ENCODE measurements at places on chromosomes 1 and 21.

- H3K4me1 ChIP-seq: peaks cover 20% of the 10 kb centered on the region
- no peak overlapping the region for H3K27ac ChIP-seq
- H3K27me3 ChIP-seq: no peaks in the 10 kb centered on the region
- H3K36me3 ChIP-seq: no peaks in the 10 kb centered on the region
- no peak for DNase-seq
- H3K4me3 ChIP-seq: no peak overlapping the region
Measured at GRCh38 chr1:226310637-226311195, 1.8 kb upstream of the LIN9 start.

GRCh38 chr1:22105611-22106207 is 37.2 kb downstream of the WNT4 start:
- no peaks in the 10 kb centered on the region for H3K4me1 ChIP-seq
- no peaks in the 10 kb centered on the region for H3K27me3 ChIP-seq
- H3K4me3 ChIP-seq: no peak overlapping the region

DNA sequence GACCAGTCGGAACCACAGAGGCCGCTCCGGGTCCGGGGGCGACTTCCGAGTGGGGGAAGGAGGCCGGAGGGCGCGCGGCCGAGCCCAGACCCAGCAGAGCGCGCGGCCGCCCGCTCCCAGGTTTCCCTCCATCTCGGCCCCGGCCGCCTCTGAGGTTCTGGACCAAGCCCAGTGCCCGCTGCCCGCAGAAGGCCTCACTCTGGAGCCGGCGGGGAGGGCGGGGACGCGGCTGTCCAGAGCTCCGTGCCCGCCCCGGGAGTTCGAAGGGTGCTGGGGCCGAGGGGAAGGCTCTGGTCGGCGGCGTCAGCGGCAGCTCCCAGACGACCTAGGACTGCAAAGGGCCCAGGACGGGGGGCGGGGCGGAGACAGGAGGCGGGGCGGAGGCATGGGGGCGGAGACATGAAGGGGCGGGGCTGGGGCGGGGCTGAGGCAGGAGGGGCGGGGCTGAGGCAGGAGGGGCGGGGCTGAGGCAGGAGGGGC is 48.0 kb upstream of the SLC19A1 start:
- DNase-seq: no peak
- peak overlapping the region; percentile 69 for H3K4me3 ChIP-seq
- H3K27ac ChIP-seq: no peak overlapping the region
- H3K4me1 ChIP-seq: peaks cover 5% of the 10 kb centered on the region
- no peaks in the 10 kb centered on the region for H3K27me3 ChIP-seq

- no peak overlapping the region for H3K4me3 ChIP-seq
- H3K27ac ChIP-seq: no peak overlapping the region
- DNase-seq: no peak
- peaks cover 42% of the 10 kb centered on the region for H3K4me1 ChIP-seq
Measured at GRCh38 chr1:209646558-209646957, 5.7 kb downstream of the LAMB3 start.

GRCh38 chr21:33849834-33850233 is 65.8 kb downstream of the ATP5PO start:
- no peaks in the 10 kb centered on the region for H3K36me3 ChIP-seq
- H3K27me3 ChIP-seq: no peaks in the 10 kb centered on the region
- no peak for DNase-seq
- H3K27ac ChIP-seq: no peak overlapping the region

GRCh38 chr1:10939654-10940450 is 72.6 kb upstream of the TARDBP start:
- DNase-seq: no peak
- no peaks in the 10 kb centered on the region for H3K27me3 ChIP-seq
- no peak overlapping the region for H3K27ac ChIP-seq

GRCh38 chr1:114292194-114292593 is 138.5 kb upstream of the SYT6 start:
- no peak for DNase-seq
- H3K4me3 ChIP-seq: no peak overlapping the region
- H3K27me3 ChIP-seq: no peaks in the 10 kb centered on the region
- no peaks in the 10 kb centered on the region for H3K4me1 ChIP-seq
- H3K27ac ChIP-seq: no peak overlapping the region

- no peak overlapping the region for H3K27ac ChIP-seq
- no peak for DNase-seq
- H3K36me3 ChIP-seq: no peaks in the 10 kb centered on the region
- H3K4me3 ChIP-seq: no peak overlapping the region
- no peaks in the 10 kb centered on the region for H3K27me3 ChIP-seq
Measured at GRCh38 chr21:16974060-16974459, 538.8 kb upstream of the CXADR start.

DNA sequence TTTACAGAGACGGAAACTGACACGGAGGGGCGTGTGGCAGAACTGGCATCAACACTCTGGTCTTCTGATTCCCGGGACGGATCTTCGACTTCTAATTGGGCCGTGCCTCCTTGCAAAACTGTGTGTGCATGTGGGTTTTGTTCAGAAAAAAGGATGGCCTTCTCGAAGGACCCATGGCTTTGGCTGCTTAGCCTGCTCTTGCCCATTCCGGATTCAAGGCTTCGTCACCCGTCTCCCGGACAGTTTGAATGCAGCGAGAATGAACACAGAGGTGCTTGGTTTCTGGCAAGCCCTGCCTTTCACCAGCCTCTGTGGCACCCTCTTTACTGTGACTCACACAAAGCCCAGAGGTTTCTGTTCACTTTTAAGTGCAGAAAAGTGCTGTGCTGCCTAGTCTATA is 120.1 kb downstream of the PRDM2 start:
- H3K27me3 ChIP-seq: no peaks in the 10 kb centered on the region
- H3K27ac ChIP-seq: no peak overlapping the region
- H3K4me3 ChIP-seq: no peak overlapping the region
- peaks cover 13% of the 10 kb centered on the region for H3K36me3 ChIP-seq
- DNase-seq: no peak

DNA sequence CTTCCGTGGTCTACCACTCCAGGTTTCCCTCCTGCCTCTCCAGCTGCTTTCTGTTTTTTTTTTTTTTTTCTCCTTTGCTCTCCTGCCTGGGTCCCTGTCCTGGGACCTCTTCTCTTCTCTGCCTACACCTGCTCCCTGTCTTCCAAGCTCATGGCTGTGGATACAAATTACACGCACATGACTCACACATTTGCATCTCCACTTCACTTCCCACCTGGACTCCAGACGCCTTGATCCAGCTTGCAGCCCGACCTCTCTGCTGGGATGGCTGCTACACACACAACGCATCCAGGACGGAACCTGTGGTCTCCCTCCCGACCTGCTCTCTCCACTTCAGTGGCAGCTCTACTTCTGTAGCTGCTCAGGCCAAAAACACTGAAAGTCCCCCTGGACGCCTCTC is 44.4 kb upstream of the B3GALT5 start:
- no peaks in the 10 kb centered on the region for H3K27me3 ChIP-seq
- no peak for DNase-seq
- H3K36me3 ChIP-seq: no peaks in the 10 kb centered on the region
- no peaks in the 10 kb centered on the region for H3K4me1 ChIP-seq
- H3K27ac ChIP-seq: no peak overlapping the region

- DNase-seq: no peak
- H3K4me1 ChIP-seq: peaks cover 23% of the 10 kb centered on the region
- no peaks in the 10 kb centered on the region for H3K27me3 ChIP-seq
- no peak overlapping the region for H3K4me3 ChIP-seq
- H3K36me3 ChIP-seq: no peaks in the 10 kb centered on the region
Measured at GRCh38 chr1:41888756-41889155, 30.0 kb downstream of the HIVEP3 start.

GRCh38 chr1:235075048-235075776 is 53.4 kb downstream of the TOMM20 start:
- peak overlapping the region; percentile 89 for H3K27ac ChIP-seq
- peak; percentile 80 for DNase-seq
- H3K36me3 ChIP-seq: no peaks in the 10 kb centered on the region
- H3K27me3 ChIP-seq: no peaks in the 10 kb centered on the region
- peak overlapping the region; percentile 58 for H3K4me3 ChIP-seq

DNA sequence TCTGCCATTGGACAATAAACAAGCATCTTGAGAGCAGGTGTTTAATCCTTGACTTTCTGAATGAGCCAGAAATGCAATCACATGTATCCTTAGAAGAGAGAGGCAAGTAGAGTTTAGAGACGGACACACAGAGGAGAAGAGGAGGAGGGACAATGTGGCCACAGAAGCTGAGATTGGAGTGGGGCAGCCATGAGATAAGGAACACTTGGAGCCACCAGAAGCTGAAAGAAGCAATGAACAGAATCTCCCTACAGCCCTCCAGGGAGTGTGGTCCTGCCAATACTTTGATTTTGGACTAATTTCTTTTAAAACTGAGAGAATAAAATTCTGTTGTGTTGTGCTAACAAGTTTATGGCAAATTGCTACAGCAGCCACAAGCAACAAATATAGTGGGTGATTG is 141.0 kb downstream of the ATP6V1G3 start:
- no peaks in the 10 kb centered on the region for H3K4me1 ChIP-seq
- no peaks in the 10 kb centered on the region for H3K27me3 ChIP-seq
- DNase-seq: no peak
- H3K36me3 ChIP-seq: no peaks in the 10 kb centered on the region
- no peak overlapping the region for H3K4me3 ChIP-seq
- no peak overlapping the region for H3K27ac ChIP-seq

DNA sequence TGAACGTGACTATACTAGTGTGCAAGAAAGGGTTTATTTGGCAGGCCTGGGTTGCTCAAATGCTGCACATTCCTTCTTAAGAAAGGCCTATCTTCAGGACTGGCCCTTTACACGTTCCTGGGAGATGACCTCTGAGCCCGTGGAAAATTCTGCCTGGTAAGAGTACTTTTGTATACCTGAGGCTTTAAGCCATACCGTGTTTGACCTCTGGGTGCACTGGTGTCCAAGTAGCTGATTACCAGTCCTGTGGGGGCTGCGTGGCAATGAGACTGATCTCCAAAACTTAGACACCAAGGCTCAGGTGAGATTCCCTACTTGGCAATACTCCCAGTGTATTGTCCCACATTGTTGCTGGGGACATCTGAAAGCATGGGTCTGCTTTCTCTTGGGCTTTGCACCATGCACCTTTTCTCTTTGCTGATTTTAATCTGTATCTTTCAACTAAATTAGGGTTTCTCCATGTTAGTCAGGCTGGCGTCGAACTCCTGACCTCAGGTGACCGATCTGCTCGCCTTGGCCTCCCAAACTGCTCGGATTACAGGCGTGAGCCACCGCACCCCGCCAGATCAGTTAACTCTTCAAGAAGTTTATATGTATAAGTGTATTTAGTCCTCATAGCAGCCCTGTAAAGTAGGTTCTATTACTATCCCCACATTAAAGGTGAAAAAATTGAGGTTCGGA is 44.5 kb downstream of the TRIM33 start:
- H3K36me3 ChIP-seq: no peaks in the 10 kb centered on the region
- peaks cover 15% of the 10 kb centered on the region for H3K4me1 ChIP-seq
- no peaks in the 10 kb centered on the region for H3K27me3 ChIP-seq

DNA sequence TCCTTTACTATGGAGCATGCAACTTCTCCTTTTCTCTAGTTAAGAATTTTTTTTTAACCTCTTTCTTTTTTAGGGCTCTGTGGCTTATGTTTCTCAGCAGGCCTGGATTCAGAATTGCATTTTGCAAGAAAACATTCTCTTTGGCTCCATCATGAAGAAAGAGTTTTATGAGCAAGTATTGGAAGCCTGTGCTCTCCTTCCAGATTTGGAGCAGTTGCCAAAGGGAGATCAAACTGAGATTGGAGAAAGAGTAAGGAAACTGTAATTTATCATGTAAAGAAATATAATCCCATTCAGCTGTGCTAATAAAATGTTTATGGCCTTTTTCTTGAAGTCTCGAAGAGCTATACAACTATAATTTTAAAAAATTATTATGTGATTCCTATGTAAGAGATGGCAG is 70.1 kb downstream of the HSPA13 start:
- H3K4me1 ChIP-seq: no peaks in the 10 kb centered on the region
- no peak overlapping the region for H3K4me3 ChIP-seq
- H3K27ac ChIP-seq: no peak overlapping the region
- no peaks in the 10 kb centered on the region for H3K27me3 ChIP-seq

DNA sequence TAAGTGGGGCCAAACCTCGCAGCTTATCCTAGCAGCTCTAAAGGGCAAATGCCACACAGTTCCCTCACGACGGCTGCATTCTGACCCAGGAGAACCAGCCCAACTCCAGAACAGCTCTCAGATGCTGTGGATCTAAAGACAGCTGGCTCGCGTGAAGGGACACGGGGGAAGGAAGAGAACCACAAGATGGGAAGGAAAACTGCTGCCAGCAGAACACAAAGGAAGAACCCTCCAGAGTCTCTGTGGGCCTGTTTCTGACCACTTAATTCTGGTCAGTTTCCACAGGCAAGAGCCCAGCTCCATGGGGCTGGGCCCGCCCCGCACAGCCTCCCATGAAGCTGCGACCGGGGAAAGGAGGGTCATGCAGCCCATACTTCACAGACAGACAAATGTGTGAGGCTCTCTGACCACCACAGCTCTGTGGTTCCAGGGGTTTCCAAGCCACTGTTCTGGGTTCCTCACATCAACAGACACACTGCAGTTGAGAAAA is 61.1 kb downstream of the SLC45A1 start:
- no peak for DNase-seq
- no peaks in the 10 kb centered on the region for H3K27me3 ChIP-seq

GRCh38 chr1:21361506-21361905 is 71.2 kb upstream of the ECE1 start:
- H3K27ac ChIP-seq: peak overlapping the region; percentile 67
- DNase-seq: no peak
- no peak overlapping the region for H3K4me3 ChIP-seq

GRCh38 chr1:217029281-217030157 is 306.3 kb upstream of the ESRRG start:
- no peak for DNase-seq
- H3K36me3 ChIP-seq: no peaks in the 10 kb centered on the region
- H3K4me3 ChIP-seq: peak overlapping the region; percentile 47
- H3K4me1 ChIP-seq: peaks cover 31% of the 10 kb centered on the region
- peak overlapping the region; percentile 62 for H3K27ac ChIP-seq

Data from thoracic aorta (tissue), 2 donors.